ENCODE measurements at places on chromosomes 12 and 14.

DNA sequence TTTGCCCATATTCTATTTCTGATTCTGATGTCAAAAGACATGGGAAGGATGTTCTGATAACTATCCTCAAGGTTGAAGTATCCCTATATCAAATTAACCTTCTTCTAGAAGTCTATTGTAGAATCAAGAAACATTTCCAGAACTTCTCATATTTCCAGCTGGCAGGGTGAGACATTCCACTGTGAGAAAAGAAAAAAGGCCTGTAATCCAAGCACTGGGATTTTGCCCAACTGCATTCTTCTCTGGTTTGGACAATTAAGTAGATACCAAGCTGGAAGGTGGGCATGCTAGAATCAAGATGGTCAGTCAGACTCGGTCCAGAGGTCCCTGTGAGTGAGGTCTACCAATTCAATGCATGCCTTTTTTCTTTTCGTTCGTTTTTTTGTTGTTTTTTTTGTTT is 60.9 kb downstream of the MAP3K9 start:
- DNase-seq = no peak

GRCh38 chr14:73740618-73741326 is 26.6 kb upstream of the PNMA1 start:
- no peak for DNase-seq

GRCh38 chr14:91380610-91381371 is 36.8 kb downstream of the CCDC88C start:
- no peak for DNase-seq

DNA sequence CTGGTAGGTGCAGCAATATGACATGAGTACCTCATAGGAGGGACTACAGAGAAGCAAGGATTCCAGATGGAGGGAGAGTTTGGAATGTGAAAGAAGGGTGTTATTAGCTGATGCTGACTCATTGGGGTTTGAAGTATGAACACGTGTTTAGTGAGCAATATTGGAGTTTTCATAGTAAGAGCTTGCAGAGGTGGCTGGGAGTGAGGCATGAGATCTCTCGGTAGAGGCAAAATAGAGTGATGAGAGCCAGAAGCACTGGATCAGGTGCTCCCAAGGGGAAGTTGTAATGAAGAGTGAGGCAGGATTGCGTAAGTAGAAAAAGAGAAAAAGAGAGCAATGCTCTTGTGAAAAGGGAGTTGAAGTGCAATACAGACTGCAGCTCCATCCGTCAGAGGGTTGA is 42.1 kb downstream of the MGST1 start:
- DNase-seq = no peak

- DNase-seq = peak; percentile 82
Observed at GRCh38 chr14:49972823-49973222, 79.9 kb downstream of the ARF6 start.

DNA sequence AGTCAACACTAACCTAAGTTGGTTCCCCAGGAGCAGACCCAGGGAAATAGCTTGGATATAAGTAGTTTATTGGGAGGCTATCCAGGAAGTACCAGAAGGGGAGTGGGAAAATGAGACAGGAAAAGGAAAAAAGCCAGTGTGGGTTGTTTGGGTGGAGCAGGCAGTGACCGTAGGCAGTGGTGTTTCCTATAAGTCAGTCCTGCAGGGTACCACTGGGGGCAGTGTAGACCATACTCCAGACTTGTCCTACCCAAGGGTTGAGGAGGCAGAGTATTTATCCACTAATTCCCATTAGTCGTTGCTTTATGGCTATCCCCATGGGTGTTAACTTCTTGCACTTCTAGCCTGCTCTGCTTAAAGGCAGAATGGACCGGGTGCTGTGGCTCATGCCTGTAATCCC is 6.4 kb upstream of the CCDC60 start:
- DNase-seq = peak; percentile 8

DNA sequence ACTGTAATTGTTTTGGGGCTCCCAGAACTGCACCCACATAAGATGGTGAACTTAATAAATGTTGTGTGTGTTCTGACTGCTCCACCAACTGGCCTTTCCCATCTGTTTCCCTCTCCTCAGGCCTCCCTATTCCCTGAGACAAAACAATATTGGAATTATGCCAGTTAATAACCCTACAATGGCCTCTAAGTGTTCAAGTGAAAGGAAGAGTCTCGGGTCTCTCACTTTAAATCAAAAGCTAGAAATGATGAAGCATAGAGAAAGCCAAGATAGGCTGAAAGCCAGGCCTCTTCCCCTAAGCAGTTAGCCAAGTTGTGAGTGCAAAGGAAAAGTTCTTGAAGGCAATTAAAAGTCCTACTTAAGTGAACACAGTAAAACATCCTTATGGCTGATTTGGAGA is 13.4 kb downstream of the ACOT6 start:
- DNase-seq = no peak

DNA sequence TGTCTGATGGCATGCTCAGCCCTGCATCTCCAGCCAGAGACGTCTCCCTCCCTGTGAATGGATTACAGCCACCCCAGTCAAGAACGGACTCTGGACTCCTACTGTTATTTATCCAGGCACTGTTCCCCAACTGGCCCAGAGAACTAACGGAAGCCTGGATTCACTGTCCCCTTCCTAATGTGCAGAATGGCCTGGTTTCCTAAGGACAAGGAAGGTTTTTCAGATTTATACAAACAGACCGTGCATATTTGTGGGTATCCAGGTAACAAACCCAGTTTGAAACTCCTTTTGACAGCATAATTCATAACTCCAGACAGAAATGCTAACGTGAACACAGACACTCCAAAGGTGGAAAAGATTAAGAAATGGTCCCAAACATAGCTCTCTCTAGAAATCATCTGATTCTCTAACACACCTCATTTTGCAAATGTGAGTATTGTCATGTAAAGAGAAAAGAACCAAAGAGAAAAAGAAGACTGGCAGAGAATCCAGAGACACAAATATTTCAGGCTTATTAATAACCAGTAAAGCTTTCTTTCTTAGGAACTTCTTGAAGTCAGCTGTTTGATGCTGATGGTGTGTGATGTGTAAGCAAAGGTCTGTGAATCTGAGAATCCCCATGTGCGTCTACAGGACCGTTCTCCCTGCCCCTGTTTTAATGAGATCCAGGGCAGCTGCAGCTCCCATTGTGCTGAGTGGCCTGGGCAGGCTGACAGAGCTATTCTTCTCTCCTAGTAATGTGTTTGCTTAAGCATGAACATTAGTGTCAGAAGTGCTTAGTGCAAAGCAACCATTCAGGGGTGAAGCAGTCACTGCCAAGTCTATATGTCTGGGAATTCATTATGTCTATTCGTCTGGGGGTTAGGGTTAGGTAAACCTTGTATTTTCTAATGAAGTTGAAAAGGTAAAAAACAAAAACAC is 86.8 kb upstream of the HIF1A start:
- no peak for DNase-seq

- DNase-seq = no peak
Observed at GRCh38 chr12:100967189-100967588, 172.6 kb downstream of the ANO4 start.

DNA sequence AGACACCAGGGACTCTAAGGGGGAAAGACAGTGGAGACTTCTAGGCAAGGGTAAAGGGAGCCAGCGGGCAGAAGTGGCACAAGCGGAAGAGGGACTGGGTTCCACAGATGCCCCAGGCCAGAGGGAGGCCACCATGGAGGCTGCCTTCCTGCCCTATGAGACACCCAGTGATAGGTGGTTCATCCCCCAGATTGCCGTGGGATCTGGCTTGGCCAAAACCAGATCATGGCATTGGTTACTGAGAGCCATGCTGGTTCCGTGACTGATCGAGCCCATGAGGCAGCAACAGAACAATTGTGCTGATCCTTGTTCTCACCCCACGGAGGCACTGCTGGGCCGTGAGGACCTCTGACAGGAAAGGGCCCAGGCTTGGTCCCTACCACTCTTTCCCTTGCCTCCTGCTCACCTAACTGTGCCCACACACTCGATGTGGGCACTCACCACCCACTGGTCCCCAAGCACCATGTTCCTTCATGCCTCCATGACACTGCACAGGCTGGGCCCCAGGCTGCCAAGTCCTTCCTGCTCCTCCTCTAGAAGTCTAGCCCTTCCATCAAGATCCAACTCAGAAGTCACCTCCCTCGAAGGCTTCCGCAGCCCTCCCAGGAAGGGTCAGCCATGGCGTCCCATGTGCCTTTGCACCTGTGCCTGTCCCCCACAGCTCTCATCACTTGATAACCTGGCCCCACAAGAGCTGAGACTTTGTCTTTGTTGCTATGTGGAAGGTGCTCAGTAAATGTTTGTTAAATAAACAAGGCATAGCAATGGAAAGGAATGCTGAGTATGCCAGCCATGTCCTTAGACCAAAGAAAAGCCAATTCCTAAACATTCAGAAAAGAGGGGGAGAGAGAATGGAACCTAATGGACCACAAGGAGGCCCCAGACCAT is 7.3 kb downstream of the KRT79 start:
- DNase-seq = no peak

GRCh38 chr14:92549859-92550230 is 36.3 kb downstream of the RIN3 start:
- DNase-seq = no peak

DNA sequence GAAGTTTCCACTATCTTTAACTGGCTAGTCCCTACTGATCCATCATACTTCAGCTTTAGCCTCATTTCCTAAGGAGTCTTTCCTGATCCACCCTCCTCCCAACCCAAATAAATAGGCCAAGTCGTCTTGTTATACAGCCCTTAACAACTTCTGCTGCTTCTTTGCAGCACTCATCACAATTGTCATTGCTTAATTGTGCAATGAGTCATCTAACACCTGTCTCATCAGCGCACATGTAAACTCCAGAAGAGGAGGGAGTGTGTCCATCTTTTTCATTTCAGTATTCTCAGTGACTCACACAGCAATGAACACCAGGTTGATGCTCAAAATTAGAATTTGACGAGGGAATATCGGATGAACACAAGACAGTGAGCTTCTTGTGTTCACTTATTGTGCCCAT is 87.3 kb downstream of the SUDS3 start:
- no peak for DNase-seq

- no peak for DNase-seq
Observed at GRCh38 chr14:75231320-75231719, 47.3 kb upstream of the FOS start.

- peak; percentile 80 for DNase-seq
Observed at GRCh38 chr12:14256555-14257169, 108.8 kb upstream of the ATF7IP start.

DNA sequence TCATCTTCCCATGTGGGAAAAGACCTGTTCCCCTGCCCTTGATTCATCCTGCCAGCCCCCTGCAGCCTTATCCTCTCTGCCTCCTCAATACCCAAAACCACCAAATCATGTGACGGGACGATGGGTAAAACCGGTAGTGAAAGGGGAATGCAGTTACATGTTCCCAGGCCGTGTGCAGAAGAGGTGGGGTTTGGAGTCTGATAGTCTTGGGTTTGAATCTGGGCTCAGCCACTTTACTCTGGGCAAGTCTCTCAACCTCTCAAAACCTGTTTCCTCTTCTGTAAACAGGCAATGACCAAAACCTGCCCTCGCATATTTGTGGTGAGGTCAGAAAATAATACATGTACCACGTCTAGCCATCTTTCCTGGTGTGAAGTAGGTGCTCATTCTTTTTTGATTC is 123.0 kb downstream of the PLXNC1 start:
- peak; percentile 56 for DNase-seq

DNA sequence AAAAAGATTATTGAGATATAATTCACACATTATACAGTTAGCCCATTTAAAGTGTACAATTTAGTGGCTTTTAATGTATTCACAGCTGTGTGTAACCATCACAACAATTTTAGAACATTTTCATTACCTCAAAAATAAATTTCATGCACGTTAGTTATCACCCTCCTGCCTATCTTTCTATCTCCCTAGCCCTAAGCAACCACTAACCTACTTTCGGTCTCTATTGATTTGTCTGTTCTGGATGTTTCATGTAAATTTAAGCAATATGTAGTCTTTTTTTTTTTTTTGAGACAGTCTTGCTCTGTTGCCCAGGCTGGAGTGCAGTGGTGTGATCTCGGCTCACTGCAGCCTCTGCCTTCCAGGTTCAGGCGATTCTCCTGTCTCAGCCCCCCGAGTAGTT is 439.4 kb downstream of the PCNX1 start:
- no peak for DNase-seq

DNA sequence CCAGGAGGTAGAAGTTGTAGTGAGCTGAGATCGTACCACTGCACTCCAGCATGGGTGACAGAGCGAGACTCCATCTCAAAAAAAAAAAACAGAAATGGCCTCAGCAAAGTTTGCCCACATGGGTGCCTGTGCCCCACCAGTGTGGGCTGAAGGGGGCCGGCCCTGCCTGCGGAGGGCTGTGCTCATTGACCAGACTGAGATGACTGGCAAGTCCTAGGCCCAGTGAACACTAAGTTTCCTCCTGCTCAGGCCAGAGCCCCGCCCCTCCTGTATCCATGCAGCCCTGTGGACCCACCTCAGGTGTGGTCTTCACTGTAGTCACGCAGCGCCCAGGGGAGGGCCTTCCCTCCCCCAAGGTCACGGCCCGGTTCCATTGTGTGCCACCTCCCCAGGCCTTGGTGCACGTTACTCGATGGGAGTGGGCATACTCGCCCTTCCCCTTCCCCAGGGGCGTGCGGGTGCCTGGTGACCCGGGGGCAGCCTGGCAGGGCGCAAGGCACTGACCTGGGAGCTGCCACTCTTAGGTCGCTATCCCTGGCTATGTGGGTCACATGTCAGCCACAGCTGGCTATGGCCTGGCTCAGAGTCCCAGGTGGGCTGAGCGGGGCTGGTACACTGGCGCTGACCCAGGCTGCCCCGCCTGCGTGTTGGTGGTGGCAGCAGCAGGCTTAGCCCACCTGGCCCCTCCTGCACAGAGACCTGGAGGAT is 16.1 kb downstream of the INF2 start:
- DNase-seq = no peak

DNA sequence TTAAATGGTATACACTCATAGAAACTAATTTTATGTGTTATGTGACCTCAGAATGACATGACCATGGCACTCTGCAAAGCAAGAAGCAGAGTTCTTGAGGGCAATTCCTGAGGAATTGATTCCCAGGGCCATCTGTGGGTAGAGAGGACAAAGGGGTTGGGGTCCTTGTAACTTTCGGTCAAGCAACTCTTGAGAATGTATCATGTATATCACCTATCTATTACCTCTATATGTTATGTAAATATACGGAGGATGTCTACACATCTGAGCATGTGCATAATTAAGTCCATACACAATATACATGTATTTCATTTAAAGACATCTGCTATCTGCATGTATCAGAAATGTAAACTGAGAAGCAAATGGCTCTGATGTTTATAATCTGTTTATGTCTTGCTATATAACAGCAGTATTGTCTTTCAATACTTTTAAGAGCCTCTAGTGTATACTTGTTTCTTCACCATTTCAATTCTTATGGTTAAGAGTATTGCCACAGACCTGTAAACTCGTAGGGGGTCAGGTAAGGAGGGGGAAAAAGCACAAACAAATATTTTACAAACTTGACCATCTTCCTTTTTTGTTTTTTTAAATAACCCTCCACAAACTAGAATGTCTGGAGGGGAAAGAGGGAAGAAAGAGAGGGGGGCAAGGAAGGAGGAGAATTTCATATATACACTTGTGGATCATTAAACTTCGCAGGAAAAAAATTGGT is 4.5 kb downstream of the FOXA1 start:
- no peak for DNase-seq

DNA sequence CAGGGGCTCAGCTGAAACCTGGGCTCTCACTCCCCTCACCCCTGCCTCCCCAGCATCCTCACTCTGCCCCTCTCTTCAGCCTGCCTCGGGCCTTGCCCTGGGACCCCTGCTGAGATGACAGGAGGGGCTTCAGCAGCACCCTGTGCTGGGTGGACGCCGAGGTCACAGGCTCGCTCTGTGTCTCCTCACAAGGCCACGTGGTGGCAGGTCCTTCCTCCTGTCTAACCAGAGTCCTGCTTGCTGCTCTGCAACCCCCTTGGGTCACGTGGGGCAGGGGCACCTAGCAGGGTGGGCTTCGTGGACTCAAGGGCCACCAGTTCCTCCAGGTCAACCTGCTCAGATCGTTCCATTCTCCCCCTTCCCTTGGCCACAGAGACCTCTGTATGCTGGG is 90.4 kb downstream of the TMEM121 start:
- DNase-seq = no peak
